ENCODE measurements at places on chromosomes 6 and 20.

GRCh38 chr6:108707328-108707976 is 140.8 kb upstream of the ARMC2 start:
- DNase-seq = no peak

DNA sequence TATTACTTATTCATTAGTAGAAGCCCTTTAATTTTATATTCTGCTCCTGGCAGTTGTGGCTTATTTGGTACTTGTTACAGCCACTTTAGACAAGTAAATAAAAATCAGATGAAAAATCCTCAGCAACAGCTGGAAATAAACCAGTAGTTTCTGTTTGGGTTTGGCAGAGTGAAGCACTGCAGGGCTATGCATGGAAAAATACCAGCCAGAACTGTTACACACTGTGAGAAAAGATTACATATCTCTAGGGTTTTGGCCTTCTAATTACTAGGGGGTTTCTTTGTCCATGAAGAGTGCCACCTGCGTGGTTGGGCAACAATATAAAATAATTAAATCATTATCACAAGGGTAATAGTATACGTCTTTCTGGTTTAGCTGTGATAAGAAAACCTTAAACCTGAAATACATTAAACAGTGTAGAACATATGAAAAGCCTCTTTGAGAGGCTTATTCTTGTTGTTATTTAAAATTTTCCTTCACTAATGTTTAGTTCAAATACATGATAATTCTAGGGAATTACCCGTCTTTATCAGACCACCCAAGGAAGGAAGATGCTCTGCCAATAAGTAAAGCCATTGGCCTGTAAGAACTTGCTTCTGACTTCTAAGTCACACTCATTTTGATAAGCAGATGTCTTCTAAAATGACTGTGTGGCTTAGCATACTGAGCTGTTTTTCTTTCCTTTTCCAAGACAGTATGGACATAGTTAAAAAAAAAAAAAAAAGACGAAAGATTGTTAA is 320.0 kb upstream of the FLRT3 start:
- DNase-seq = no peak

DNA sequence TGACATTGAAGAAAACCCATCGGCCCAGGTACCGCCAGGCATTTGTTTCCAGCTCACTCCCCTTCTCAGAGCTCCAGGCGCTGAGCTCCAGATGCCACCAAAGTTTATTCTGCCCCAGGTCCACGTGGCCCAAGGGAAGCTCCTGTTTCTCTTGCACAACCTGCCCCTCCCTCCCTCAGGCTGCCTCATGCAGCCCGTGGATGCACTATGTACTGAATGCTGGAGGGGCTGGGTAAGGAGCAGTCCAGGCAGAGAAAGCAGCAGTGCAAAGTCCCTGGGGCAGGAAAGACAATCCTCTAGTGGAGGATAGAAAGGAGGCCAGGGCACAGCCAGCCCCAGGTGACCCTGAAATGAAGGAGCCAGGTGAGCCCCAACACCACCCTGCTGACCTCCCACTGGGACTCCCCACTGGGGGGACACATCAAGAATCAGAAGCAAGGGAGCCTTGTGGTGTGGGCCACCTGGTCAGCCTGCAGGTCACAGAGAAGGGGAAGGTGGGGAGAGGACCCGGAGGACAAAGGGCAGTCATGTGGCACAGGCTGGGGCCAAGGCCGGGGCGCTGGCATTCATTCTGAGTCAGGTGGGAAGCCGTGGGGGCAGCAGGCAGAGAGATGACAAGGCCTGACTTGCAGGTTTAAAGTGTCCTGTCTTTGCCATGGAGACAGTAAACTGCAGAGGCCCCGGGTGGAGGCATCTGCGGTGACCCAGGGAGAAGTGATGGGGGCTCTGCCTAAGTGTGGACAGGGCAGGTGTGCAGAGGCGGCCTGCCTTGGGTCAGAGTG is 230.1 kb downstream of the PREX1 start:
- no peak for DNase-seq

DNA sequence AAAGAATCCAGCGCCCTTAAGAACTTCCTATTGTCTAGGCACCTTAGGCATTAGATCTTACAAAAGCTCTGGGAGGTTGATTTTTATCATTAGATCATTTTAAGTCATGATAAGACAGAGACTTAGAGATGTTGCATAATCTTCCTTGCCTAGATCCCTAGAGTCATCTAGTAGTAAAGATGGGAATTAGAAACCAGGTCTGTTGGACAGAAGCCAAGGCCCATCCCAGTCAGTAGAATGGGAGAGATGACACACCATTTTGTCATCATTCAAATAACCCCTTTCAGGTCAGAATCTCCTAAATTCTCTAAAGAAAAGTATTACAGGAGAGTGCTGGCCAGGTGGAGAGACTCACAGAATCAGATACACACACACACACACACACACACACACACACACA is 579.1 kb downstream of the BMP2 start:
- no peak for DNase-seq

- no peak for DNase-seq
These were observed 132.9 kb upstream of the MCHR2 start for GRCh38 chr6:100126790-100127484.

- no peak for DNase-seq
These were observed 84.8 kb downstream of the CD40 start for GRCh38 chr20:46202766-46203509.

DNA sequence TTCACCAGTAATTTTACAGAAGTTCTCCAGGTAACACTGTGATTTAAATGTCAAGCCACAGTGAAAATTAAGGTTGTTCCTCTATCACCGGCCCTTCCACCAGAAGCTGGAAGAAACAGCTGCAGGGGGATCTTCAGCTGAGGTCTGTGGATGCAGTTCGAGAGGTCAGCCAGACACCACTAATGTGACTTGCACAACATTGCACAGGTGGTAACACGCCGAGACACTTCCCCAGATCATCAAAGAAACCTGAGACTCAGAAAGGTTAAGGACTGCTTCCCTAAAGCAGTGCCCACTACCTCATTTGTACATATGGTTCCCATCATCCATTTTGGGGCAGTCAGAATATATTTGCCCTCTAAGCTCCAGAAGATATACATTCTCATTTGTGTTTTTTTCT is 8.1 kb upstream of the SERPINB9 start:
- DNase-seq = no peak

GRCh38 chr20:41356951-41357350 is 9.7 kb downstream of the EMILIN3 start:
- DNase-seq = no peak

- DNase-seq = no peak
These were observed 49.8 kb downstream of the TSHZ2 start for GRCh38 chr20:53021934-53022333.

DNA sequence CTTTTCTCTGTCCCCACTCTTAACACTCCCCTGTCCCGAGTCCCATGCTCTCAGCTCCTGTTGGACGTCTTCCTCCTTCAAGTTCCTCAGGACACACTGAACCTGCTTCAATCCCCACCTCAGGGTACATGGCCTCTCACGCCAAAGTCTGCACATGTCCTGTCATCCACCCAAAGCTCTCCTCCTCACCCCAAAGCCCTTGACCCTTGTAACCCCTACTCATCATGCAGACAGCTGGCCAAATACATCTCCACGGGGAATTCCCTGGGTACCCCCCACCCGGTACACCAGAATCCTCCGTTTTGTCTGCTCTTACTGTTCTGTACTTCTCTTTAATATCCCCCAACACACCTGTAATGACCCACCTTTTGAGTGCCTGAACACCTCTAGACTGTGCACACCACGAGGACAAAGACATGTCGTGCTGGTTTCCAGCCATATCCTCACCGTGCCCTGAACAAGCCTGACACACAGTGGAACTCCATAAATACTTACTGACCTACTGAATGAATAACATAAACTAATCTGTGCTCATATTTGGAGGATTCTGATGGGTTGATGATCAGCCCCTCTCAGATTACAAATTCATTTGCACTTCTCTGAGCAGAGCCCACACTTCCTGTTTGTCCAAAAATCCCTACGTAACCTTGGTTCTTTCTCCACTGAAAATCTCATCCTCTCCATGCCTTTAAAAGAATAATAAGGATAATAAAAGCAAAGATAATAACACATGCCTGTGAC is 66.8 kb upstream of the EYA2 start:
- no peak for DNase-seq

DNA sequence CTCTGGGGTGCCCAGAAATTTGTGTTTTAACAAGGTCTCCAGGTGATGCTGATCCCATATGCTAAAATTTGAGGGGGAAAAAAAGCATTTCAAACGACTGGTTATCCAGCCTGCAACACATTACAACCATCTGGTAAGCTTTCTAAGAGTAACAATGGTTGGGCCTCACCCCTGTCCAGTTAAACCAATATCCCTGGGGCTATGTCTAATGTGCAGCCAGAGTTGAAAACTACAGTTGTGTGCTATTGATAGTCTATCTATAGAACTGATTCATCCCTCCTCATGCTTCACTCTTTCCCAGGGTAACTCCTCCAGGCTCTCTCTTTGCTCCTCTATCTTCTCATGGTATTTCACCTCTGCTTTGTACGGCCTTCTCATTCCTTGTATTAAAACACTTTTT is 458.3 kb downstream of the MMUT start:
- no peak for DNase-seq

DNA sequence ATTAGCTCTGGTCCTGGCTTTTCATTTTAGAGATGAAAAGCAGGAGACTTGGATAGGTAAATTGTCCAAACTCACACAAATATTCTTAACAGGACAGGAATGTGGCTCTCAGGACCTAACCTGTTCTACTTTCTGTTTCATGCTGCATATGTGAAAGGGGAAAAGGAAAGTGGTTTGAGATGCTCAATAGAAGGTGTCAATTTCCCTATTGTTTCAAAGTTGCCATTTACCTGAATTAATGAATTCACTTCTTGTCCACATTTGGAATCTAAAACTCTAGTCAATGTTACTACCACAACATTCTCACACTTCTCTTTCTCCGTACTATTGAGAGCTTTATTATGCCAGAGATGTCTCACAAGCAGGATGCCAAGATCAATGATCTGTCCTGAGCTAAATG is 4.8 kb upstream of the EFHC1 start:
- no peak for DNase-seq

- no peak for DNase-seq
These were observed 813.7 kb downstream of the KIF16B start for GRCh38 chr20:15759594-15759993.

GRCh38 chr20:32018269-32019155 is 8.3 kb downstream of the CCM2L start:
- DNase-seq = peak; percentile 76

DNA sequence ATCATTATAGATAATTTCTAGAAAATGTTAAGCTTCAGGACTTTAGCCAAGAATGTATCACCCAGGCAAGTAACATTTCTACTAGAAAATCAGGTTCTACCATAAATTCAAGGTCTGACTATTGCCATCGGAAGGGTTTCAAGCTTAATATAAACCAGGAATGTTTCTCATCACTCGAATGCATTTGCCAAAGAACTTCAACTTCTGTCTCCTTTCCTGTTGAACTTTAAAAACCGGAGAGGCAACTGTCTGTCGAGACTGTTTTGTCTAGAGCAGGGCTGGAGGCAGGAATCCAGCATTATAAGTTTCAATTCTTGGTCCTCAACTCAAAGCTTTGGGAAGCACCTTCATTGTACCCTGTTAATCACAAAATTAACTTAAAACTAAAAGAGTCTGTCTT is 264.7 kb downstream of the ZNF217 start:
- no peak for DNase-seq
